ENCODE measurements at places on chromosomes 3 and 15.

DNA sequence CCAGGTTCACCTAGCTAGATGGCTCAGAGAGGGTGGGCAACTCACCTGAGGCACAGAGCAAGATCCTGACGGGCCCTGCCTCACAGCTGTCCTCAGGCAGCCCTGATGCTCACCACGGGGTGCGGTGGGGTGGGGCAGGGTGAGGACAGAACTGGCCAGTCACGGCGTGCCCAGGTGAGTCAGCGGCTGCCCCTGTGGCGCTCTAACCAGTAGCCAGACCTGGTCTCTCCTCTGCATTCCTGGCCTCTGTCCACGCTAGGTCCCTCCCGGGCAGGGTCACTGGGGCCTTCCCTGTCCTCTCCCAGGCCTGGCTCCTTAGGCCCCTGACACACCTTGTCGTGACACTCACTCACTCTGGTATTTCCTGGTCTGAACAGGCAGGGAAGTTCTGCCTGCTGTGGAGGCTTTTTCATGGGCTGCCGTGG, 901 bp downstream of the ALS2CL start:
- peak overlapping the region; percentile 70 for H3K4me3 ChIP-seq
- H3K27me3 ChIP-seq, result no peaks in the 10 kb centered on the region
- DNase-seq, result peak; percentile 81
- peaks cover 77% of the 10 kb centered on the region for H3K4me1 ChIP-seq
- peaks cover 13% of the 10 kb centered on the region for H3K36me3 ChIP-seq
- H3K27ac ChIP-seq, result peak overlapping the region; percentile 90

GRCh38 chr15:95440712-95441111, 889.8 kb upstream of the NR2F2 start:
- H3K27ac ChIP-seq, result no peak overlapping the region
- H3K36me3 ChIP-seq, result no peaks in the 10 kb centered on the region
- H3K27me3 ChIP-seq, result no peaks in the 10 kb centered on the region
- no peaks in the 10 kb centered on the region for H3K4me1 ChIP-seq

- peaks cover 12% of the 10 kb centered on the region for H3K36me3 ChIP-seq
- no peak for DNase-seq
- H3K4me1 ChIP-seq, result peaks cover 21% of the 10 kb centered on the region
- H3K27me3 ChIP-seq, result no peaks in the 10 kb centered on the region
- H3K27ac ChIP-seq, result no peak overlapping the region
- no peak overlapping the region for H3K4me3 ChIP-seq
Measured at GRCh38 chr3:49671291-49672288, 2.6 kb upstream of the APEH start.

DNA sequence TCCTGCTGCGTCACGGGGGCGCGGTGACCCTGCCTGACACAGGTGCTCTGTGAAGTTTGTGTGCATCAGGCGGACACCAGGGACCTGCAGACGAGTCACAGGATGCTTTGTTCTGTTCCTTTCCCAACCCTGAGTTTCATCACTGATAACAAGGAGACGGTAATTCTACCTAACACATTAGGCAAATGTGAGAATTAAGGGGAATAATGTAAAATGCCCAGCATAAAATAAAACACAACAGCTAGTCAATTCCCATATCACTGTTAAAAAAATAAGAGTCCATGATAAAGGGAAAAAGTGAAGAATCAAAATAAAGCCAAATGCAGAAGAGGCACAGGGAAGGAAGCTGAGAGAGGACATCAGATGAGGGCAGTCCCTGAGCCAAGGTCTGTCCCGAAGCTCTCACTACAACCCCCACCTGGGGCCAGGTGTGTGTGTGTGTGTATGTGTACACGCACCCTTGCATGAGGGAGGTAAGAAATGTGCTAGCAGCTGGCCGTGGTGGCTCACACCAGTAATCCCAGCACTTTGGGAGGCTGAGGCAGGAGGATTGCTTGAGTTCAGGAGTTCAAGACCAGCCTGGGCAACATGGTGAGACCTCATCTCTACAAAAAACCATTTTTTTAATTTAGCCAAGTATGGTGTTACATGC, 27.5 kb downstream of the PLA2G4D start:
- peaks cover 10% of the 10 kb centered on the region for H3K4me1 ChIP-seq
- DNase-seq, result peak; percentile 35
- H3K36me3 ChIP-seq, result no peaks in the 10 kb centered on the region
- H3K27ac ChIP-seq, result no peak overlapping the region
- H3K4me3 ChIP-seq, result no peak overlapping the region

GRCh38 chr3:1787094-1787493, 311.6 kb upstream of the CNTN4 start:
- no peak for DNase-seq
- no peak overlapping the region for H3K27ac ChIP-seq
- H3K27me3 ChIP-seq, result no peaks in the 10 kb centered on the region

DNA sequence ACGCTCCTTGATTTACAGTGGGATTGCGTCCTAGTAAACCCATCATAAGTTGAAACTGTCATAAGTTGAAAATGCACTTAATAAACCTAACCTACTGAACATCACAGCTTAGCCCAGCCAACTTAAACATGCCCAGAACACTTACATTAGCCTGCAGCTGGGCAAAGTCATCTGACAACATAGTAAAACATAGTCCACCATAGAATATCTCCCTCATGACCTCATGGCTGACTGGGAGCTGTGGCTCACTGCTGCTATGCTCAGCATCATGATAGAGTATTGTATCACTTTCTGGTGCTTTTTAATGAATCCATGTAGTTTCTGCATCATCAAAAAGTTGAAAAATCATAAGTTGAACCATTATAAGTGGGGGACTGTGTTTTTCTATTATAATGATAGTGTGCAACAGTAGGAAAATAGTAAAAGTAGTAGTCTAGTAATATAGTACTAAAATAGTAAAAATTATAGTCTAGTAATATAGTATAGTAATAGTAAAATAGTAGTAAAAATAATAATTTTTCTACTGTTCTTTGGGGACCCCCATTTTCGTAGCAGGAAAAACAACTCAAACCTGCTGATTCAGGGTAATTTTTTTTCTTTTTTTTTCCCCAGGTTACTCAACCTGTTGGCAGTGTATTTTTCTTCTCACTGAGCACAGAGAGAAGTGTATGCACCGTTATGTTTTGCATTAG, 233.5 kb downstream of the MYRIP start:
- no peaks in the 10 kb centered on the region for H3K36me3 ChIP-seq
- no peaks in the 10 kb centered on the region for H3K4me1 ChIP-seq

- no peaks in the 10 kb centered on the region for H3K36me3 ChIP-seq
- DNase-seq, result no peak
- no peaks in the 10 kb centered on the region for H3K27me3 ChIP-seq
- H3K4me1 ChIP-seq, result no peaks in the 10 kb centered on the region
Measured at GRCh38 chr3:60742606-60743145, 508.6 kb downstream of the FHIT start.

- no peaks in the 10 kb centered on the region for H3K27me3 ChIP-seq
- DNase-seq, result no peak
- no peak overlapping the region for H3K27ac ChIP-seq
- no peaks in the 10 kb centered on the region for H3K4me1 ChIP-seq
- H3K4me3 ChIP-seq, result no peak overlapping the region
- no peaks in the 10 kb centered on the region for H3K36me3 ChIP-seq
Measured at GRCh38 chr3:72088486-72089025, 303.6 kb upstream of the PROK2 start.

DNA sequence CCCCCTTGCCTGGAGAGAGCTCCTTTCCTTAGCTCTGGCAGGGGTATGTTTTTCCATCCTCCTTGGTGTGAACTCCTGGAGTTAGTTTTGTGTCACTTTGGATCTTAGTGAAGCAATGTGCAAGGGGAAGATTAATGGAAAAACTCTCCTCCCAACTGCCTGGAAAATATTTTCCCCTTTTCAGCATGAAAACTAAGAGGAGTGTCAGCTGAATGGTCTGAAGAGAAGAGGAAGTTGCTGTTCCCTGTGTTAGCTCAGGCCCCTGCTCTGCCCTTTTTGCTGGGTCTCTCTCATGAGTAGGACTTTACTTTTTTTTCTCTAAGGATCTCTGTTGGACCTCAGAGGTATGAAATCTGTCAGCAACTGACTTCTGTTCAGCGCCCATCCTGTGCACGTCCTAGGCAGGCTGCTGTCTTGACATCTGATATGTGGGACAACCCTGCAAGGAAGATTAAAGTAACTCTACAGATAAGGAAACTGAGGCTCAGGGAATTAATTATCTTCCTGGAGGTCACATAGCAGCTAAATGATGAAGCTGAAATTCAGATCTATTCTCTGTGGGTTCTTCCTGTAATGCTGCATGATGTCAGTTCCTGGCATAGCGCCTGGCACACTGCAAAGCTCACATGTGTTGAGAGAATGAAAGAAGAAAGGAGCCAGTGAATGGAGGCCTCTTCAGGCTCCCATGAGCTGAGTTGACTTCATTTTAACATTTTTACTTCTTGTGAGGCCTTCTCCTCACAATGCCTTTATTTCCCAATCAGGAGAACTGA, 109.7 kb upstream of the GALNT15 start:
- H3K36me3 ChIP-seq, result no peaks in the 10 kb centered on the region
- peaks cover 23% of the 10 kb centered on the region for H3K4me1 ChIP-seq
- H3K4me3 ChIP-seq, result no peak overlapping the region
- no peaks in the 10 kb centered on the region for H3K27me3 ChIP-seq

GRCh38 chr15:60219866-60220265, 177.9 kb downstream of the ANXA2 start:
- no peaks in the 10 kb centered on the region for H3K36me3 ChIP-seq
- H3K4me1 ChIP-seq, result no peaks in the 10 kb centered on the region
- no peak overlapping the region for H3K27ac ChIP-seq
- no peak overlapping the region for H3K4me3 ChIP-seq

- H3K36me3 ChIP-seq, result peaks cover 14% of the 10 kb centered on the region
- no peaks in the 10 kb centered on the region for H3K4me1 ChIP-seq
- H3K27me3 ChIP-seq, result no peaks in the 10 kb centered on the region
- H3K4me3 ChIP-seq, result no peak overlapping the region
- no peak for DNase-seq
Measured at GRCh38 chr3:171704002-171704401, 106.3 kb downstream of the PLD1 start.
